Neuronal stem cell (in vitro differentiated cells): ENCODE measurements at places on chromosomes 12 and 14.

DNA sequence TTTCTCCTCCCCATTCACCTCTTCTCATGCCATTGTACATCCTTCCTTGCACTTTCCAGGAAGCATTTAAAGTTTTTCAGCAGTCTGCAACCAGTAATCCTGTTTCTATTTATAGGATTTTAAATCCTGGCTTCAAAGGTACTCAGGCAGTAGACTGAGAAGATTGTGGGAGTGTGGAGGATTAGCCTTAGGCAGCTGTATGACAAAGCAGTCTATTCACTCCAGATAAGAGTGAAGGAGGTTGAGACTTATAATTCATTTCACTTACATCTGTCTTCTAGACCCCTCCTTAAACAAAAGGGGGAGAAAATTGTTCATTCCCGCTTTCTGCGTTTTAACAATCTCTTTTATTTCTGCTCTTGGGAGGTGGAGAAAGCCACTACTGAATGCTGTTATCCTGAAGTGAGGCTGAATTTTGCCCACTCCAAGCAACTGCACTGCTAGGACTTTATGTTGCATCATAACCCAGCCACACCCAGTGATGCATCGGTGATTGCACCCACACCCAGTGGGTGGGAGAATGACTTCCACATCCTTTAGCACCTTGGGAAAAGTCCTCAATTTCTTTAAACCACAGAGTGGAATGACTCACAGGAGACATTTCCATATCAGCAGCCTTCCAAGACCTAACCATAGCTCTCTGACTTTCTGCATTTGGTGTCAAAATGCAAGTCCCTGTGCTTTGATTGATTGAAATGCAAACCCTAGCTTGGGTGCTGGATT lies 382.5 kb upstream of the ATP2B1 start:
- DNase-seq, result peak; percentile 41

DNA sequence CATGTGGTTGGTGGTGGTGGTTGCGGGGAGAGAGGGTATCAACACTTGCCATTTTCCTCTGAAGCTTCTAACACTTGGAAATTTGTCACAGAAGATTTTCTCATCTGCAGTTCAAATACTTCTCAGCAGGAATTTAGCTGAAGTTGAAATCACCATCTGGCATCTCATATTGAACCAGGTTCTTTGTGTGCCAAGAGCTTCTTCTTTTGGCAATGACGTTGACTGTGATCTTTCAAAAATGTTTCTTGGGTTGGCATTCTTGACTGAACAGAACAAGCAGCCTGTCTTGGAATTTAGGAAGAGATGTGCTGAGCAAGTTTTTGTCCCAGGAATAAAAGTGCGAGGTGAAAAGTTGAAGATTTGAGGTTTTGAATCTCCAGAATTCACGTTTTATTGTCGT lies 8.7 kb upstream of the NIN start:
- DNase-seq, result no peak

GRCh38 chr12:54053003-54053750 lies 458 bp upstream of the HOXC4 start:
- no peak for DNase-seq

DNA sequence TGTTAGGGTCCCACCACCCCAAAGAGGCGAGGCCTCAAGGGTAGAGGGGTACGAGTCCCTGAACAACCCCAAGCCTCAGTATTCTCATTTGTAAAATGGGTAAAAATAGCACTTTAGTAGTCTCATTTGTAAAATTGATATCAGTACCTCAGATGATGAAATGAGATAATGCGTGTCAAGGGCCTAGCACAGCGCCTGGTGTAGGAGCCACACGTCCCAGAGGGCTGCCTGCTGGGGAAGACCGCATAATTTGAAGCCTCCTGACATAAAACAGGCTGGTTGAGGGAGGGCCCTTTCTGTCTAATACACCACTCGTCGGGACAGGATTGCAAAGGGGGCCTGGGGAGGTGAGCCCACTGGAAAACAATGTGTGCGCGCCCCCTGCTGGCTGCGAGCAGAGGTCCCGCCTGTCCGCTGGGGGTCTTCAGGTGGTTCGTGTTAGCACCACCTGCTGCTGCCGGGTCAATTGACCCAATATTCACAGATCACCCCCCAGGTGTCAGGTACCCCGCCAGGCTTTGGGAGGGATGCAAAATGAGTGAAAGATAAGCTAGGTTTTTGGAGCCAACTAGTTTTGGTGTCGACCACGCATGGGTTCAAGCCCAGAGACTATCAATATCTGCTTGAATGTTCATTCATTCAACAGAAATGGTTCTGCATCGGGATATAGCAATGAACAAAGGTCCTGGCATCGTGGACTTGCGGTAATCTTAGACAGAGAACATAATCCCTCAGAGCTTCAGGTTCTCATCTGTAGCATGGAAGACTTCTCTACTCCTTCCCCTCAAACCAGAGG lies 24.7 kb upstream of the IRF2BPL start:
- peak; percentile 68 for DNase-seq

GRCh38 chr14:20877016-20877415 lies 14.2 kb upstream of the RNASE3 start:
- no peak for DNase-seq

DNA sequence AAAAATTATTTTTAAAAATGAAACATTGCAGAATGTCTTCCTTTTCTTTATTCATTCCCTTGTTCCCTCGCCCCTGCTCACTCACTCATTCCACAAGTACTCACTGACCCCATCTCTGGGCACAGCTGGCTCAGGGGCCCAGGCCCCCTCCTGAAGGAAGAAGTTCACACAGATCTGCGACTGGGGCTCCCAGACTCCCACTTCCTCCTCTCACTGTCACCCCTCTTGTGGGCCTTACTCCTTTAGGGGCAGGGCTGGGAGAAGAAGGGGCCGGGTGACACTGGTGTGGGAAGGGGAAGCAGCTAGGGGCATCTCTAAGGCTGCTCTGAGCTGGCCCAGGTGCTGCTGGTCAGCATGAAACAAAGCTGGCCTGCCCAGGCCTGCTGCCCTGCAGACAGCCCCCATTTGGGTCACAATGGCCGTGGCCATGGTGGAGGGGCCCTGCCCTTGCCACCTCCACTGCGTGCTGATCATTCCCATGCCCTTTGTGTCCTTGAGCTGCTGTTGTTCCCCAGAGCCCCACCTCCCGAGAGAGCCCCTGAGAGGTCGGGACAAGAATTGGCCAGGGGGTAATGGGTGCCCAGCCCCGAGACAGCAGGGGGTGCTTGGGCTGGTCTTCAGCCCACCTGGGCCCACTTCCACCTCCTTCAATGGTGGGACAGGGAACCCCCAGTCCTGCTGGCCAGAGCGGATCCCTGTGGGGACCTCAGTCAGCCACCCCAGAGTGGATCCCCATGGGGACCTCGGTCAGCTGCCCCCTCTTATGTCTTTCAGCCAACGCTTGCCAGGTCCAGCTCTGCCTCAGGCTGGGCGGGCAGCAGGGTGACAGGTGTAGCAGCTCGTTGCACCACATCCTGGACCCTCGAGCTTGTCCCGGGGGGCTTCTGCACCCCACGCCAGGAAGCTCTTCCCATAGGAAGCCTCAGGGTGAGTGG lies 212.4 kb upstream of the C14orf180 start:
- no peak for DNase-seq

GRCh38 chr12:63298386-63298930 lies 147.5 kb upstream of the AVPR1A start:
- DNase-seq, result no peak

DNA sequence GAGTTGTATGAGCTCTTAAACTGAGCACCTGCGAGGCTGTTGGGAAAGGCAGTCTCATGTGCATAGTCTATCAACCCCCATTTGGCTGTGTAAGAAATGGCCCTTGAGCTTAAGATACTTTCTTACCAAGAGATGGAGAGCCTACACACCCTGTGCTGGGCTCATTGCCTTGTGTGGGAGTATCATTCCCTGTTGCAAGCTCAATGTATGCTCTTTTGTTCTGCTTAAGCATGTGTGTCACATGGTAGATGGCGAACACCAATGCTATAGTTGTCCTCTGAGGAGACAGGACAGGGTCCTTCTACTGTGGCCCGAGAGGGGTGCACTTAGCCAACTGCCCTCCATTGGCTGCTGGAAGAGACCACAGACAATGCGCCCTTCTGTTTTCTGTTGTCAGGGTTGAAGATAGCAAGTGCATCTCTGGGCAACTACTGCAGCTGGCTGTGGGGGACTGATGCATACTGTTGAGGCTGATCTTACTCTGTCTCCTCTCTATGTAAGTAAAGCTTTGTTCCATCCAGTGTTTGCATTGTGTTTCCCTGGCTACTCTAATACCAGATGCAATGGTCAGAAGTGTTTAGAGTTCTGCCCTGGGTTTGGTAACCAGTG lies 79.5 kb downstream of the PTPRB start:
- DNase-seq, result no peak

- no peak for DNase-seq
Measured at GRCh38 chr12:9951026-9951675, 19.0 kb upstream of the CLEC2A start.

- no peak for DNase-seq
Measured at GRCh38 chr14:81326451-81326850, 73.7 kb downstream of the STON2 start.

GRCh38 chr12:54053751-54054741 lies at the start of gene HOXC4:
Gene HOXC4 (plus strand): TSS chr12:54053835. CDS start chr12:54053923, 88 bp downstream.
- no peak for DNase-seq

- no peak for DNase-seq
Measured at GRCh38 chr14:33163600-33163999, 224.9 kb downstream of the NPAS3 start.

GRCh38 chr12:71517145-71517846 lies 77.7 kb downstream of the LGR5 start:
- no peak for DNase-seq

DNA sequence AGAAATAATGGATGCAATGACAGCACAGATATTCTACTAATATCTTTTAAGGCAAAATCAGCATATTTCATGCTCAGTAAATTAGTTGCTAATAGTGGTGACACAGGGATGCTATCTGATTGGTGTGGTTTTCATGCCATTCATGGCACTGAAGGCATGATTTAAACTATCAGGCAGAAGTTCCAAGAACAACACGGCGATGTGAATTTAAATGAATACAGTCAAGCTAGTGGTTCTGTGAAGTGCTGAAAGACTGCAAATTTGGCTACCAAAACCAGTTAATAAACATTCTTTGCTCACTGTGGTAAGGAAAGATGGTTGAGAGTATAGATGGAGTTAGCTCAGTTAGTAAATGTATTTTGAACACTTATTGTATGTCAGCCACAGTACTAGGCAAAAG lies 272.0 kb upstream of the DIO2 start:
- DNase-seq, result no peak

DNA sequence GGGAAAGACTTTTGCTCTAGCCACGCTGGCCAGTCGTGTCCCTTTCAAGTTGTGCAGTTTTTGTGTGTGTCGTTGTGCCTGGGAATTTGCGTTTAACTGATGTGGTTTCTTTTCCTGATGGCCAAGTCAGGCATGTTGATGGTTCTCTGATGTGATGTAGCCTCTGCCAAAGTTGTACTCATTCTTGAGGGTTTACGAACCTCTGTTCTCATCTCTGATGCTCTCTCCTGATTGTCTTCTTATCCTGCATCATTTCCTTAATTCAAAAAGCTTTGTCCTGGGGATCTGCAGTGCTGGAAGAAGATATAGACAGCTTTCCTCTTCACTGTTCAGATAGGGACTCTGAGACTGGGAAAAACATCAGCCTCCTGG lies 25.4 kb downstream of the CD9 start:
- DNase-seq, result no peak

- no peak for DNase-seq
Measured at GRCh38 chr14:53796734-53797133, 159.9 kb downstream of the BMP4 start.

- no peak for DNase-seq
Measured at GRCh38 chr12:575129-575502, 88.1 kb downstream of the NINJ2 start.

DNA sequence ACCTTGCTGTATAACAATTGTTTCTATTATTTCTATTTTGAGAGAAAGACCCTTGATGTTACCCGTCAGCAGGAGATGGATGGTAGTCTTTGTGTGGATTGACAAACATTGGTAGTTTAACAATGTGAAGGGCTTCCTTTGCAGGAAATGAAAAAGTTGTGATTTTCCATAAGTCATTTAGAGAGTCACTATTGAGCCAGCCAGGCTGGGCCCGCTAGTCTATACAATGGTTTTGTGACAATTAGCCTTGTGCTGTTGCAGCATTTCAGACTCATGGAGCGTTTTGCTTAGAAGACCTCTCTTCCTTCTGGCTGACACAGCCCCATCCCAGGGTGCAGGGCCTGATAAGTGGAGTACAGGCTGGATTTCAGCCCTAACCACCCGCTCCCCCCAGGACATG lies 18.3 kb upstream of the SLC38A2 start:
- no peak for DNase-seq

- no peak for DNase-seq
Measured at GRCh38 chr14:72651714-72652113, 242.2 kb downstream of the DPF3 start.

GRCh38 chr12:55713721-55714120 lies 2.1 kb upstream of the BLOC1S1 start:
- no peak for DNase-seq

DNA sequence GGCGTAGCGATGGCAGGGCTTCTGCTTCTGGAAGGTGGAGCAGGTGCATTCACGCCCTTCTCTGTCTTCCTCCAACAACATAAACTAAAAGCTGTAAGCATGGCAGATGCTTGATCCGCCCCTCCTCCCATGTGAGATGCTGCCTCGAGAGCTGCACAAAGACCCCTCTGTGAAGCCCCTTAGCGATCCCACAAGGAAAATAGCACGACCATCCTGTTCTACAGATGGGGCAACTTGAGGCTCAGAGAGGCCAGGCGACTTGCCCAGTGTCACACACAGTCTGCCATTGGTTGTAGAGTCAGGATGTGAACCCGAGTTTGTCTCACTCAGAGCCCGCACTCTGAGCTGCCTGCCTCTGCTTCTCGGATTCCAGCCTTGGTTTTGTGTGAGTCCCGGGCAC lies 144.4 kb downstream of the SCARB1 start:
- no peak for DNase-seq

GRCh38 chr12:25889185-25889584 lies 69.3 kb upstream of the RASSF8 start:
- DNase-seq, result no peak

- DNase-seq, result no peak
Measured at GRCh38 chr14:22305607-22306006, 283.4 kb downstream of the DAD1 start.

GRCh38 chr14:99671235-99672224 lies 12.6 kb upstream of the CYP46A1 start:
- peak; percentile 90 for DNase-seq

- no peak for DNase-seq
Measured at GRCh38 chr12:91287753-91288152, 105.1 kb upstream of the DCN start.

GRCh38 chr12:51846911-51847642 lies 1.4 kb downstream of the FIGNL2 start:
- peak; percentile 80 for DNase-seq

DNA sequence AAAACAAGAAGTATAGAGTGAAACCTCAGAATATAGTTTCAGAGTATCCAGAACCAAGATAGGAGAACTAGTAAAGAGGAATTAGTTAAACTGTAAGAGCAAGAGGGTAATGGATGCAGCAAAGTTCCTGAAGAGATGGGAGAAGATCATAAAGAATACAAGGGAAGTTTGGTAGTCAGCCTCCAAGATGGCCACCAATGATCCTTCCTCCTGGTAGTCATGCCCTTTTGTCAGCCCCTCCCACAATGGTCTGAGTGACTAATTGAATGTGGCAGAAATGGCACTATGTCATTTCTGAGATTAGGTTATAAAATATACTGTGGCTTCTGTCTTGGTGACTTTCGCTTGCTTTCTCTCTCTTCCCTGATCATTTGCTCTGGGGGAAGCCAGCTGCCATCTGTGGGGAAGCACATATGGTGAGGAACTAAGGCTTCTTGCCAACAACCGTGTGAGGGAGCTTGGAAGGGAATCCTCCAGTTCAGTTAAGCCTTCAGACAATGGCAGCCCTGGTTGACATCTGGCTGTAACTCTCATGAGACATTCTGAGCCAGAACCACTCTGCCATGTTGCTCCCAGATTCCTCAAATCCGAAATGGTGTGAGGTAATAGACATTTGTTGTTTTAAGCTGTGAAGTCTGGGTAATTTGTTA lies 55.3 kb upstream of the AMN1 start:
- DNase-seq, result no peak
